ENCODE measurements at places on chromosomes 7 and 10.

- DNase-seq, result no peak
These were observed 722.4 kb upstream of the POT1 start for GRCh38 chr7:125651823-125652528.

GRCh38 chr7:159127691-159128642 lies 16.7 kb downstream of the VIPR2 start:
- DNase-seq, result no peak

DNA sequence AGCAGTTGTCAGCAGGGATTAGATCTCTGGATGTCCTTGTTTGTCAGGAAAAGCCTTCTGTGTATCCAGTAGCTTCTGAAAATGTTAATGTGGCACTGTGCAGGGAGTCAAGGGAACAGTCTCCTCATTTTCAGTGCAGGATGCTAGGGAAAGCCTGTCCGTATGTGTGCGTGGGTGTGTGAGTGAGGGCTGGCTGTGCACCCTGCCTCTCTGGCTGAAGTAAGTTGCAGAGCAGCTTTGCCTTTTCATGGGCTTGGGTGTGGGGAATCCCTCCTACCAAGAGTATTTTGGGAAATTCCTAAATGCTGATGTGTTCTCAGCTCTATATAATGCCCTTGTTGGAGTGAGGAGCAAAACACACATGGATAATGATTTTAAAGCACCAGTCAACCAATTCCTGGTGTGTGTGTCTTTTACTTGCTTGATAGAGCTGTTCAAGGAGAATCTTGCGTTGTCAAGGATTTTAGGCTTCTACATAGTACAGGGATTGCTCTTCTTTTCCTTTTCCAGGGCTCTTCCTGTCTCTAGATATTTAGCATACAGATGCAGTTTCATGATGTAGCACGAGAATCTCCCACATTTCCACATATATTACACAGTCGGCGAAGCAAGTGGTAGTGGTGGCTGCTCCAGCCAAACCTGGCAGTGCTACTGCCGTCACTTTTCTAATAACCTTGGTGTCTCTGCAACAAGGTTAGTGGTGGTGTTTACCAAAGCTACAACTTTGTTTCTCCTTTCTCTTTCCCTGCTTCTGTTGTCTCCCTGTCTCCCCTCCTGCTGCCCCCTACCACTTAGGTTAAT lies 92.8 kb downstream of the MCU start:
- DNase-seq, result no peak

DNA sequence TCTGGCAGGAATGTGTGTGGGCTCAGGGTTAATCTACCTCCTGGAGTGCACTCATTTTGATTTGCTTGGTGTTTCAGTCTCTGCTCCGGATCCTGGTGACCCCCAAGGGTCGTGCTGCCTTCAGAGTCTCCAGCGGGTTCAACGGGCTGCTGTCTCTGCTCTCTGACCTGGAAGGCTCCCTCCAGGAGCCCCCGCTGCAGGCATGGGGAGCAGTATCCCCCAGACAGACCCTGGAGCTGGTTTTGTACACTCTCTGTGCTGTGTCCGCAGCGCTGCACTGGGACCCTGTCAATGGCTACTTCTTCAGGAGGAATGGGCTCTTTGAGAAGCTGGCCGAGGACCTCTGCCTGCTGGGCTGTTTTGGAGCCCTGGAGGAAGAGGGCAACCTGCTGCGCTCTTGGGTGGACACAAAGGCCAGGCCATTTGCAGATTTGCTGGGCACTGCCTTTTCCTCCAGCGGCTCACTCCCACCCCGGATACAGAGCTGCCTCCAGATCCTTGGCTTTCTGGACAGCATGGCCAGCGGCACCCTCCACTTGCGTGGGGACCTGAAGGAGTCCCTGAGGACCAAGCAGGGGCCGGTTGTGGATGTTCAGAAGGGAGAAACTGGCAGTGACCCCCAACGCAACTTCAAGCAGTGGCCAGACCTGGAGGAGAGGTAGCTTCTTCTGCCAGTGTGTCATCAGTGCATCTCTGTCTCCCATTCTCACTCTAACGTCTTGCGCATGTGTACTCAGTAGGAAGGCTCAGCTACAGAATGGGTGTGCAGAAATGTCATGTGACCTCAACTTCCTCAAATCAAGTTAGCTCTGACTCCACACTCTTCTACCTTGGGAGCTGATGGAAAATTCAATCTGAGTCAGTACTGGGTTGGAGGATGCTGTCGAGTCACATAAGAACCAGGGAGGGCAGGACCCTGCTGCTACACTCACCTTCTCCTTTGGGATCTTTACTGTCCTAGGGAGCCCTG lies 58.5 kb downstream of the WDFY4 start:
- no peak for DNase-seq

DNA sequence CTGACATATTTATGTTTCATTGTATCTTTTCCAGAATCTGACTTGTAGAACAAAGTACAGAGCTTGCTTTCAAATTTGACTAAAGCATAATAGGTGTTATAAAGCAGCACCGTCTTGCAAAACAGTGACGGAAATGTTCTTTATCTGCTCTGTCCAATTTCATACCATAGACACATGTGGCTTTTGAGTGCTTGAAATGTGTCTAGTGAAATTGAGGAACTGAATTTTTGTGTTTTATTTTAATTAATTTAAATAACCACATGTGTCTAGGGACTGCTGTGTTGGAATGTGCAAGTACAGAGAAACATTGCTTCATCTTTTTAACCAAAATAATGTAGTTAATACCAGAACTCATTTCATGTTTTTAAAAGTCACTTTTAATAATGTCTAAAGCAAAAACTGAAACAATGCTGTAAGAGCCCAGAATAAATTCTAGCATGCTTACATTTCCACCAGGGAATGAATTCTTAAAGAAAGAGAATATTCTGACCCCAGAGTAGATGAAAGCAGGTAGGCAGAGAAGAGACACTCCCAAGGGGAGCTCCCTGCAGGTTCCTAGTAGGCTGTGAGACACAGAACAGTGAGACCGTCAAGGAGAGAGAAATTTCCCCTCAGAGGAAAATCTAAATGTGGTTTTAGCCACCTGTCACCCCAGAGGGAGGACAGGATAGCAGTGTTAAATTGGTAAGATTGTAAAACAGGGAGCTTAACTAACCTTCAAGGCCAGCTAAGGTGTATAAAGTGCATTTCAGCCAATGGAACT lies 175.3 kb upstream of the KMT2E start:
- no peak for DNase-seq

DNA sequence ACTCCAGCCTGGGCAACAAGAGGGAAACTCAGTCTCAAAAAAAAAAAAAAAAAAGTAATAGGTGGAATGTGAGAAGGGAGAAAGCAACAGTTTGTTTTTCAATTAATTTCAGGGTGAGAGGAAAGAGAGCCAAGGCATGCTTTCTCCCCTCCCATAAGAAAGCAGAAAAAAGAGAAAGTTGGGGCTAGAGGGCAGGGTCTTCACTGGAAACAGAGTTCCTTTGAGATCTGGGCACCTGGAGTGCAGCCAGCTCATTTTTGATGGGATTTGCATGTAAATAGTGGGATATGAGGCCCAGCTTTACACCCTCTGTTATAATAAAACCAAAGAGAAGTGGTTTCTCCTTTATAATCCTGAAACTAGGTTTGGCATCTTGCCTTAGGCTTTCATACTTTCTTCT lies 13.8 kb upstream of the STOX1 start:
- DNase-seq, result no peak
